Esophagus mucosa (tissue), 1 donor: ENCODE measurements at places on chromosomes 2 and 18. TPM values are rescaled to one million over a fixed set of nuclear protein-coding genes. Genes with fewer than 3 reads are reported as not detected.

Gene ANKRD39
- 7.8 TPM for total RNA-seq

GRCh38 chr2:136121204-136121910 is 3.4 kb upstream of the CXCR4 start:
- no peak for ATAC-seq

DNA sequence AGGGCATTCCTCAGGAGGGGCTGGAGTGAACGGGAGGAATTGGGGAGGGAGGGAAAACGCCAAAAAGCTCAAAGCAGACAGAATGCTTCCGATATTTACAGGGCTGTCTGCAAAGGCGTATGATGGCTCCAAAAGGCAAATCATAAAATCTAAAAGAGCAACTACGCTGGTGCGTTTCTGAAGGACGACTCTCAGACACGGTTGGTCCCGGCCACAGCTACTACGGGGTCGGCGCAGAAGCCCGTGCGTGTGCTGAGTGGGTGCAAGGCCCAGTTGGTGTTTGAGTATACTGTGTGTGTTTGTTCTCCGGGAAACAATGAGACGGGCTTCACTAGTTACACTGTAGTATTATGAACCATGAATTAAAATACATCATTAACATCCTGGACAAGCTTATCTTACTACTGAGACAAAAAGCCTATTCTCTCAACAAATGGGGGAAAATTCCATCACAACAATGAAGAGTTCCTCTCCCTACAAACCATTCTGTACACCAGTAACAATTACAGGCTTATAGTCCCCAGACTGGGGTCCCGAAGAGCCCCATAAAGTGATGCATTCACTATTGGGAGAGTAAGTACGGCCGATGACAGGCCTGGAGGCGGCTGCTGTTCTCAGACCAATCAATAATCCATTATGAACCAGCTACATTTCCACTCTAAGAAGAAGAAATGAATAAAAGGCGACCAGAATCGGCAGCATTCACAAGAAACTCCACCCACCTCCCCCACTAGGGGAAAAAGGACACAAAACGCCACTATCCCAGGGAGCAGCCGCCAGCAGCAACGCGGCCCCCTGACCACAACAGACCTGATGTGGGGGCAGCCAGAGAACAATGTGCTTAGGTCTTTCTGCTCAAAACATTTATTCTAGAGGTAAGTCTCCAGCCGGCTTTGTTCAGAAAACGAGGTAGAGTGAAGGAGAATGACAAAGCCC is 43.4 kb downstream of the ZNF516 start:
- ATAC-seq: peak; percentile 30

DNA sequence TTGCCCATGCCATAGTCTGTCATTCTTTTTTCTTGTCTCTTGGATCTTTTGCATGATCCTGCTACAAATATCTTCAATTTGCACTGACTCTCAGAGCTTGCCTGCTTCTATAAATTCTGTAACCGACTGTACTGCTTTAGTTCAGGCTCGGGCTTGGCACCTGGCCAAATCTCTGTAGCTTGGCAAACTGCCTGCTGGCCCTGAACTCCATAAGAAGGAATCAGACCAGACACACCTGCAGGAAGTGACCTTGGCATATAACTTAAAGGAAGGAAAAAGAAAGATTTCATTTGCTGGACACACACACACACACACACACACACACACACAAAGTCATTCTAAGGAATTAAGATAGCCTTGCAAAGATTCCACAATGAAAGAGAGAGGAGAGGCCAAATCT is 291.2 kb upstream of the DDX18 start:
- peak; percentile 56 for ATAC-seq

GRCh38 chr2:238999291-238999741 is 151.4 kb downstream of the TWIST2 start:
- no peak for ATAC-seq
